ENCODE measurements at places on chromosomes 12 and 14.

DNA sequence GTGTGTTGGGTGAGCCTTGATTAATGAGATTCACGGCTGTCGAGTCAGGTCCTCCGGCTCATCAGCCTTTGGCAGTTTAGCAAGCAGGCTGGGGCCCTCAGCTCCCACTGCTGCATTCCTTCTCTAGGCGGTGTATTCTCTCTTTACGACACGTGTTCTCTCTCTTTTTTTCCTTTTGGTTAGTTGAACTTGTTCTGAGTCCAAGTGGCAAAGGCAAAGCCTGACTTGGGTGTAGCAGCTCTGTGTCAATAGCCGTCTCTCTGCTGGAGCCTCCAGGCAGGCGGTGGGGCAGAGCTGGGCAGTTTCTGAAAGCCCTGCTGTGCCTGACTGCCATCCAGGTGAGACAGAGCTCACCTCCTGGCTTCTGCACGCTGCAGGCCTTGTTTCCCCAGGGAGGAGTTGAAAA, 46.6 kb downstream of the SUSD6 start:
- DNase-seq: no peak

DNA sequence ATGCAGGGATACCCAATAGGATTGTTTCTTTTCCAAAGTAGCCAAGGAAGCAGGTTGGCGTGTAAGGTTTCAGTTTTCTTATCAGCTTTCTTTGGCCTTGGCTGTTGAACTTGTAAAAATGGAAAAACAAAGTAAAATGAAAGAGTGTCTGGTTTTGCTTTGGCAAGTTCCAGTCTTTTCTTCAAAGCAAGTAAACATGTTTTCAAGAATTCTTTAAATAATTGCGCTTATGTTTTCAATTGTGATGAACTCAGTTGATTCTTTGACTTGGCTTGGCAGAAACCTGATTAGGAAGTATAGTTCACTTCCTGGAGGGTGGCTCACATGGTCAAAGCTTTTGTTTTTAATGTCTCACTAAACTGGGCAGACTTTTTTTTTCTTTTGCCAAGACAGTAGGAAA, 112.2 kb upstream of the USP44 start:
- no peak for DNase-seq

GRCh38 chr12:19572920-19573558, 133.7 kb downstream of the AEBP2 start:
- no peak for DNase-seq

DNA sequence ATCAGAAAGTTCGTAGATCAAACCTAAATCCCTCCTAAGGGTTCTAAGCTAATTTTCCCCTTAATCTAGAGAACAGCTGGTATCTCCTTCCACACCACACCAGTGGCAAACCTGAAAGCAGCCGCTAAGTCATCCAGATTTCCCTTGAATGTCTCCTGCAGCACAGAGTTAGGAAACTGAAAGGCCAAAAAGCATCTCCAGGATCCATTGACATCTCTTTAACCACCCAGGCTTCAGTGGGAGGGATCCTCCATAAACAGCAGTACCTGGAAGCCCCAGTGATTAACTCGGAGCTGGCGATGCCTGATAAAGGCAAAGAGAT, 47.6 kb downstream of the CRACR2A start:
- DNase-seq: no peak

DNA sequence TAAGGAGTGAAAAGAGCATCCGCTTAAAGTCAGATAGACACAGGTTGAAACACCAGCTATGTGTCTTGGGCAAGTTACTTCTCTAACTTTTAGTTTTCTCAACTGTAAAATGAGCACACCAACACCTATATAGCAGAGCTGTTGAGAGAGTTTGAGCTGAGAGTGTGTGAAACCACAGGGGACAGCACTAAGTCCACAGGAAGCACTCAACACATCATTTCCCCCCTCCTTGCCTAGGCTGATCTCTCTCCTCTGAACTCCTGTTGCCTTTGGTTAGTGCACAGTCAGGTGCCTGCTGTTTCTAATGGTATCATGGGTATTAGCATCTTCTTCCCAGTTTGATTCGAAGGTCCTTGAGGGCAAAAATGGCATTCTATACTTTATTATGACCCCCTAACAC, 176.7 kb downstream of the DPF3 start:
- no peak for DNase-seq

DNA sequence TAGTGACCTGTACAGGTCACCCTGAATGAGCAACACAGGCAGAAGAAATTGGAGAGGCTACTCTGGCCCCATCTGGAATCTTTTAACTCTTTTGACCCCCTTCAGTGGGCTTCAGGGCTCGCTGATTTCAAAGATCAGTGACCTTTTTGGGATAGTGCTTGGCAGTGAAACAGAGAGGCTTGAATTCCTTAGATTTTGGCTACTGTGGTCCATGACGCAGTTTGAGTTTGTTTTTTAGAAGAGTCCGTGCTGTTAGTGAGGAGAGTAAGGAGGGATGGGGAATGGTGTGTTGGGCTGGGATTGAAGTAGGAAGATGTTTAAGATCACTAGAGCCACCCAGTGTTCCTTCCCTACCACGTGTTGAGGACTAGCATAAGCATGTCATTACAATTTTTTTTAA, 16.5 kb downstream of the TMEM30B start:
- no peak for DNase-seq

DNA sequence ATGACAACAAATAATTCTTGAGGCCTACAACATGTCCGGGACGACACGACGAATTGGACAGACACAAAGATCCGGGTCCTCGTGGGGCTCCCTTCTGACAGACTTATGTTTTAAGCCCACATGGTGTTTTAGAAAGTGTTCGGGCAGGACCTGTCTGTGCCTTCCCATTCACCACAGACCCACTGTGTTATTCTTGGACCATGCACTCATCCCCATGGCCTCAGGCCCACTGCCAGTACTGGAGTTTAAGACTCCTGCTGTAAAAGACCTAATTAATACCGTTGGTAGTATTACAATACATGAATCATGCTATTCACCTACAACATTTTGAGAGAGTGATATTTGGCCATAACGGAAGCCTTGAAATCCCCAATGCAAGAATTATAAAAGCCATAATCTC, 20.0 kb downstream of the SLC15A4 start:
- DNase-seq: no peak

DNA sequence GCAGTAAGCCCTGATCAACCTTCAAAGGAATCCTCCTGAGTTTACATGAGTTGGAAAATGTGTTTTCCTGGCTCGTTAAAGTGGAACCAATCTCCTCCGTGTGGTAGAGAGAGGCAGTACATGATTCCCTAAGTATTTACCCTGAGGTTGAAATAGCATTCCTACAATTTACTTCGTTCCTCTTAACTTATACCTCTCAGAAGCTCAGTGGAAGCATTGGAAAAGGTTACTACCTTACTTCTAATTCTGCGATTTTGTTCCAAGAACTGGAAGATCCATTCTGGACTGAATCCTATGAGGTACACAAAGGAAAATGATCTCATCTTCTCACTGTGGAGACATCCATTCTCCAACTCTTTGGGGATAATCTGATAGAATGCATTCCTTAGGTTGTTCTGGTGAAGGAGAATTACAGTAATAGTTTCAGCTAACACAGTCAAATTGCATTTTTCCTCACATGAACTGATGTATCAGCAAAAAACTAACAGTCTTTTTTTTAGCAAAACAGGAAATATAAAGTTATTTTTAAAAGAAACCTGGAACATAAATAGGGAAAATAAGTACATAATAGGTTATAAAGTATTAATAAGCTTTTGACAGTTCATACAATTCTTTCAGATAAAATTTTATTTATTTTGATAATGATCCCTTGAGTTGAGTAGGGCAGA, 475.6 kb downstream of the PDZRN4 start:
- no peak for DNase-seq

DNA sequence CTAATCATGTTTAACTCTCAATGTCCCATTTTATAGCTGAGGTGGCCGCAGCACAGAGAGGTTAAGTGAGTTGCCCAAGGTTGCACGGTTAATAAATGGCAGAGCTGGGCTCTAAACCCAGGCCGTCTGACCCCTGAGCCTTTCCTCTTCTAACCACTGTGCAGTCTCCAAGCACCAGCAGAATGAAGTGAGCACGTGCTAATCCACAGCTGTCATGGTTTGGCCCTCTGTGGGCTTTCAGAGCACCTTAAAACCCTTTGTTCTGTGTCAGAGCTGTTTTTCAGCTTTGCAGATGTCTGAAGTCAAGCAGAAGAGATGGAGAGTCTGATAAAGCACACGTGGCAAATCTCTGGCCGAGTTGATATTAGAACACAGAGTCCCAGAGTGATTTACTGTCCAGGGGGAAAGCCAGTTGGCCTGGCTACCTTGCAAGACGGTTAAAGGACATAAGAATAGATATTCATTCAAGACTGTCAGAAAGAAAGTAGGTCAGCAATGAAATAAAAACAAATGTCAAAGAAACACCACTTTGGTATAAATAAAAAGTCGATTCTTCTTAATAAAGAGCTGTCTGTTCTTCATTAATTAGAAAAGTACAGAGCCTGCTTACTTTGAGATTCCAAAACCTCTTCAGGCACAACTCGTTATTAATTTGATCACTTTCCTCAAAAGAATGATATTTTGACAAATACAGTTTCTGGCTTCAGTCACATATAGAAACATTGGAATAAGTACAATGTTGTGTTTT, 107.3 kb downstream of the CRADD start:
- no peak for DNase-seq

- no peak for DNase-seq
Measured at GRCh38 chr14:53278602-53279506, 125.7 kb upstream of the DDHD1 start.

DNA sequence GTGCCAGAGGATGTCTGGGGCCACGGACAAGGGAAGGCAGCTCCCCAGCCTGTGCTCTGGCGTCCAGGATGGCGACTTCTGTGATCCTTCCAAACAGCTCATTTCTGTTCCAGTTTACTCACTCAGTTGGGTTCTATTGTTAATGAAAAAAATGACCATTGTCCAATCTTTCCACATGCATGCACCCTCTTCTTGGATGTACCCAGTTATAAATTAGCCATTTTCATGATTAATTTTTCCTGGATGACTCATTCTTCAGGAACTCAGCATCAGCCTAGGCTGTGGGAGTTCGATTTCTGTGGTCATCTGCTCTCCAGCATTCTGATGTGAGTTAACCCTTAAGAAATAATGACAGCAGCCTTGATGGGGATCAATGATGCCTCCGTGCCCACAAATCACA, 926.8 kb downstream of the BCL11B start:
- no peak for DNase-seq

GRCh38 chr12:26011099-26011498, 52.6 kb downstream of the RASSF8 start:
- DNase-seq: no peak

- DNase-seq: no peak
Measured at GRCh38 chr12:49808686-49809380, 19.4 kb downstream of the NCKAP5L start.

- DNase-seq: no peak
Measured at GRCh38 chr14:81330619-81331122, 69.5 kb downstream of the STON2 start.

DNA sequence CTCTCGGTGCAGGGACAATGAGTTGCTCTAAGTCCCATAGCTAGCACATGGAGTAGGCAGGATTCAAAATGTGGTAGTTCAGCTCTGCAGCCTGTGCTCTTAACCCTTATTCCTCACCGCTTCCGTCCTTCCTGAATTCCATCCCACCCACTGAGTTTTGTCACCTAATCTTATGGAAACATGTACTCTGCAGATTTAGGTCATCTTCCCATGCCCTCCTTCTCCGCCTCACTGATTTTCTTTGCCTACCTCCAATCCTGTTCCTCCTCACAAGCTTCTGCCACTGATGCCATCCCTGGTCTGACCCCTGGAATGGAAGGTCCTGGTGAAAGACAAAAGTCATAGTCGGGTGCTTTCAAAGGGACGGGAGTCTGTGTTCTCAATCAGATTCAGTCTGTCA, 46.5 kb upstream of the ABCC9 start:
- no peak for DNase-seq

GRCh38 chr12:54357506-54358190, 6.6 kb downstream of the GPR84 start:
- no peak for DNase-seq

DNA sequence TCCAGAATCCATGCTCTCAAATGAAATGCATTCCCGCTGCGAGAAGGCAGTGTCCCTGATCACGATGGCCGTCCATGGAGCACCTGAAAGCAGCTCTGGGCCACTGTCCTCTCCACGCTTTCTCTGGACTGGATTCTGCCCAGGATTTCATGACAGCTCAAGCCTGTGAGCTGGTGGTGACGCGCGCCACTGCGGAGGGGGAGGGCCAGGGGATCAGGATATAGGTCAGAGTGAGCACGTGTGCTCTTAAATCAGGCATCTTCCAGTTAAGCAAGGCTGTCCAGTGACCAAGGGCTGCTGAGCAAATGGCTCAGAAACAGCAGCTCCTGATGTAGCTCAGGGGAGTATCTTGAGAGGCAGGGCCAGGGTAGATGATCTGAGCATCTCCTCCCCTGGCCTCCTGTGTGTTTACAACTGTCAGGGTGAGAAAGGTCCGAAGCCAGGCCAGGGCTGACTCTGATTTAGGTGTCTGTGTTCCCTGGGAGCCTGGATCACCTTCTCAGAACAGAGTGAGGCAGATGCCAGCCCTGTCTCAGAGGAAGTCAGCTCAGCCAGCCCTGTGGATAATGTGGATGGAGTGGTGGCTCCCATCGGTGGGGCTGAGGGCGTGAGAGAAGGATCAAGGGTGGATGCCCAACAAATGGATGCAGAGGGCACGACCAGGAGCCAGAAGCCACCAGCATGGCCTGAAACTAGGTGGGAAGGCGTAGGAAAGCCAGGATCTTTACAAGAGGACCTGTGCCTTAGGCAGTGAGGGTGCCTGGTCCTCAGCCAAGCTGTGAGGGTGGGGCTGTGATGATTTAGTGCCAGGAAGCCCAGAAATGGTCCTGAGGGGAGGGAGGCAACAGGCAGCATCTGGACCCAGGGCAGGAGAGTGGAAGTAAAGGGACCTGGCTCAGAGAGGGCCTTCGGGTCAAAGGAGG, 55.3 kb downstream of the ELK3 start:
- DNase-seq: no peak

GRCh38 chr14:97571201-97571600, 774.0 kb downstream of the VRK1 start:
- no peak for DNase-seq

- DNase-seq: no peak
Measured at GRCh38 chr12:130932061-130932930, 21.4 kb upstream of the ADGRD1 start.

DNA sequence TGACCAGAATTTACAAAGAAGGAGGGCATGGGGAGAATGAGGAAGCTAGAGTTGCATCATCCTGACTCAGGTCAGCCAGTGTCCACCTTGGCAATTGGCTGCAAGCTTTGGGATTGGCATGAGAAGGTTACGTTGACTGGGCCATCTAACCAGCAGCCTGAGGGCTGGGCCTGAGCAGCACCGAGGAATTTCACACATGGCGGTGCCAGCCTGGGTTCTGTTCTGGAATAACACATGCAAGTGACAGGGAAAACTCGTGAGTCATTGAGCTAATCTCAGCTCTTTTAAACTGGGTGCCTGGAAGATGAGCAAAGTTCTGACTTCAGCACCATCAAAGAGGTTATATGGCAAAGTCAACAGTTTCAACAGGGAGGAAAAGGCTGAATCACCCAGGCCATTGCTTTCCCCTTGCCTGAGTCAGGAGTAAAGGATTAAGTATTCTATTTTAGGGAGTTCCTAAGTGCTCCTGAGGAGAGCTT, 543.2 kb upstream of the TBX3 start:
- DNase-seq: no peak
